ENCODE measurements at places on chromosomes 3 and 15.

- peak; percentile 91 for DNase-seq
Measured at GRCh38 chr15:76340198-76340802, 3.7 kb downstream of the ISL2 start.

DNA sequence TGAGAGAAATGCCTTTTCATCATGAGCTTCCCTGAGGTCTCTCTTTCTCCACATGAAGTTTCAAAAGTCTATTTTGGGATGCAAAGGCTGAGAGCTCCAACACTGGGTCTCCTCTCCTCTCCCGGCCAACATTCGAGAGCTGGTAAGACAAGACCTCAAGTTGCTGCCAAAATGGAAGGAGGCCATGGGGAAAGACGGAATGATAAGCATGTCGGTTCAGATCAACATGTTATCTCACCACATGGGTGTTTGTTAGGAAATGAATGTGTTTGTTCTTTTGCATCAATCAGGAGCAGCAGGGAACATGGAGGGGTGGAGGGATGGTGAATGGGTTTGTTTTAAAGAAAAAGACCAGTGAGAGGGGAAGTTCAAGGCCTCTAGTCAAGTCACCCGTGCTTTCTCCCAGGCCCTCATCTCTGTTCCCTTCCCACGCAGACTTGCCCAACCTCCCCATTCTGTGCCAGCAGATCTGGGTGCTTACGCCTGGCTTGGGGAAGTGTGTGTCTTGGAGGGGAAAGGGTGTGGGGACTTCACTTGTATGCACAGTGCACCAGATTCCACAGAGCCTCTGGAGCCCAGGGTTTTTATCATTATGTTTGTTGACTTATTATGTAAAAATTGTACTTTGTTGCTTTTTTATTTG is 23.5 kb upstream of the ATP10A start:
- no peak for DNase-seq

DNA sequence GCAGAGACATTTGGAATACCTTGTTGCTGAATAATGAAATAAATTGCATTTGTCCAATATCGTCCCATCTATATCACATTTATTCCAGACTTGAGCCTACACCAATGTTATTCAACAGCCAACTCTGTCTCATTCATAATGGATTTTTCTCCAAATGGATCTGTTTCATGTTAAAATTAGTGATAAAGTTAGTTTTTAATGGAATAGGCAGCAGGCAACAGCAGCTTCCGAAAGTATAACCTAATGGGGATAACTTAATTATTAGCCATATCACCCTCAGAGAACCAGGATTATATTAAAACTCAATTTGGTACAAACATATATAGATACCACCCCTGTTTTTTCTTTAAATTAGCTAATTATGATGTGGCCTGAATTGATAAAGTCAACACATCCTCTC is 86.5 kb upstream of the ICE2 start:
- no peak for DNase-seq

GRCh38 chr3:135964160-135964955 is 1.2 kb upstream of the PPP2R3A start:
- DNase-seq: peak; percentile 9

DNA sequence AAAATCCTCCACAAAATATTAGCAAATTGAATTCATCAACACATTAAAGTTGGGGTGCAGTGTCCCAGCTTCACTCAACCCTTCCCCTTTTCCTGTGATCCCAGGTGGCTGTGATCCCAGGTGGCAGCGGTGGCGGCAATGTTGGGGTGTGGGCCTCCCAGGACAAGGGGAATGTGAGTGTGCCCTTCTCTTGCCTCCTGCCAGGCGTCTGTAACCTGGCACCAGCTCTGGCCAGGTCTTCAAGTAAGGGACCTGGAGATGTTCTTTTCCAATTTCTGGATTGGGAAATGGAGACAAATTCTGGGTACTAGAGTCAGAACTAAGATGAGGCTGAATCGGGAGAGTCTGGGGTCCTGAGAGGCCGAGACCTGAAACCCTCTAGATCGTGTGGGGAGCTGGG is 20.1 kb downstream of the GOLGA6A start:
- no peak for DNase-seq

GRCh38 chr3:142963516-142964448 is at the start of gene PAQR9:
Gene PAQR9, minus strand, starts transcription at chr3:142963674. Its CDS starts 338 bp downstream, at chr3:142963336.
- DNase-seq: peak; percentile 85

GRCh38 chr3:131242201-131242600 is 139.4 kb upstream of the NUDT16 start:
- DNase-seq: no peak

DNA sequence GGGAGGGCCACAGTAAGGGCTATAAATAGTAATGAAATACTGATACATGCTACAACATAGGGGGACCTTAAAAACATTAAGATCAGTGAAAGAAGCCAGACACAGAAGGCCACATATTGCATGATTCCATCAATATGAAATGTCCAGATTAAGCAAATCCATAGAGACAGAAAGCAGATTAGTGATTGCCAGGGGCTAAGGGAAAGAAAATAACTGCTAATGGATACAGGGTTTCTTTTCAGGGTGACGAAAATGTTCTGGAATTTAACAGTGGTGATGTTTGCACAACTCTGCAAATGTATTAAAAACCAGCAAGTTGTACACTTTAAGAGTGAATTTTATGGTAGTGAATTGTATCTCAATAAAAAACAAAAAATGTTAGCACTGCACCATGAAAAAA is 37.0 kb downstream of the PIK3R4 start:
- no peak for DNase-seq

GRCh38 chr3:147318900-147319299 is 87.4 kb downstream of the ZIC4 start:
- no peak for DNase-seq

GRCh38 chr3:102885289-102885688 is 450.5 kb downstream of the ZPLD1 start:
- DNase-seq: no peak

- no peak for DNase-seq
Measured at GRCh38 chr3:151107701-151108100, 22.2 kb downstream of the MED12L start.

- DNase-seq: no peak
Measured at GRCh38 chr3:147836330-147836729, 427.2 kb downstream of the ZIC1 start.

- no peak for DNase-seq
Measured at GRCh38 chr15:98484914-98485313, 163.4 kb upstream of the IGF1R start.

DNA sequence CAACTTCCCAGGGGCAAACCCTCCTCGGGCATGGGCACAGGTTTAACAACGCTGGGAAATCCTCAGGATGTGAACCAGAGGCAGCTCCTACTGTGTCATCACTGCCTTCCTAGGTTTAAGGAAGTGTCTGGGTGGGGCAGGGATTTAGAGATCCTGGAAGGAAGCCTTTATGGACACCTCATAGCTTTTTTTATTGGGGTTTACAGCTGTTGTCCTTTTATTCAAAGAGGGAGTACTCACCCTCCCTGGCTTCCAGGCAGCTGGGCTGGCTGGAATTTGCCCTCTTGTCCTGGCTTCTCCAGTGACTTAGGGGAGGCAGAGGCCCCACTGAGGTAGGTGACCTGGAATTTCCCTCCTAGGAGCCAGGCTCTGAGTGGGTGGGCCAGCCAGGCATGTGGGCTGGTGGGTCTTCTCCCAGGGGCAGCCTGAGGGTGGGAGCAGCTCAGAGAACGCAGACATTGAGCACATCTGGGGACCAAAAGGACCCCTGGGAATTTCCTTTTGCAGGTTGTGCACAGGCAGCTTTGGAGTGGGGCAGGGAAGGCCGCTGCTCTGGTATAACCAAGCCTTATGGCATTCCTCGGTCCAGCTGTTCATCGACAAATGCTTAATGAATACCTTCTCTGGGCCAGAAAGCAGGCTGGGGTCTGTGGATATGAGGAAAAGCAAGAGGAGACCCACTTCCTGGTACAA is 13.5 kb upstream of the FAM3D start:
- DNase-seq: no peak

- DNase-seq: no peak
Measured at GRCh38 chr3:162302983-162303624, 806.5 kb downstream of the OTOL1 start.

DNA sequence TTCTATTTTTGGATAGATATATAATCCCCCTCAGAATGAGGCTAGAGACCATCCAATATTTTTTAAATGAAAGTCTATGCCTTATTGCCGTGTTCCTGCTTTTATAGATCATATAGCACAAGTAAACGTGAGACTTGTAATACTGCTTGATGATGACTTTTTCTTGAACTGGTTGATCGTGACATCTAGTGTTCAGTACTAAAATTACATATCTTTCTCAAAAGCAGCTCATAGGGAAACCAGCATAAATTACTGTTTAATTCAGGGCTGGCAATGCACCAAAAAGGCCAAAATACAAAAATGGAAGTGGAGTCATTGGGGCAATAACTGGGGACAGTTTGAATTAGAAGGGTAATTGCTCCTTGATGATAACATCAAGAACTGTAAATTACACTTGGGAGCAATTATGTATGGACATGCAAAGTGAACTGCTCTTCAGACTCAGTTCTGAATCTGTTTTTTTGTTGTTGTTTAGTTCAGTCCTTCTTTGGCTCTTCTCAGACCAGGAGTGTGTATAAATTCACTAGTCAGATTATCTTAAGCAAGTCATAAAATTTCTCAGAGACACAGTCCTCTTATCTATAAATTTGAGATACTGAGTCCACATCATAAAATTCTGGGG is 325.3 kb downstream of the THSD4 start:
- peak; percentile 47 for DNase-seq

GRCh38 chr3:12909710-12910109 is 68.3 kb upstream of the RPL32 start:
- no peak for DNase-seq

GRCh38 chr3:77571971-77572715 is 532.2 kb downstream of the ROBO2 start:
- DNase-seq: no peak

DNA sequence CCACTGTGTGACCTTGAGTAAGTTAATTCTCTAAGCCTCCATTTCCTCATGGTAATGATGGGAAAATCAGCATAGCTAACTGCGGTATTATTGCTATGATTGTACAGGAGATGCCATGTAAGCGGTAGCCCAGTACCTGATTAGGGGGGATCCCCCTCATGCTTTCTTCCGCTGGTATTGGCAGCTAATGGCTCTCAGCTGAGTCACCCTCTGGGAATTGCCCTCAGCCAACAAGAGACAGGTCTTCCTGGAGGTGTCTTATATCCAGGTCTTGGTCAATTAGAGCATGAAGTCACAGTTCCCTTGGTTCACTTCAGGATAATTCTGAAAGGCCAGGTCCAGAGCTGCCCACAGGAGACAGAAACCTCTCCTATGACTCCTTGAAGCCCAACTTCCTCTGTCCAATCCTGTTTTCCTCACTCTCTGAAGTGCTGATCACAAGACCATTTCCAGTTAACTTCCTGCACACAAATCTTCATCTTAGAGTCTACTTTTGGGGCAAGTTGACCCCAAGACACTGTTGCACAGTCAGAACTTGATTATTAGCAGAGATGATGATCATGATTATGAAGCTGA is 724.7 kb upstream of the ZNF385D start:
- DNase-seq: no peak

GRCh38 chr3:40137591-40138295 is 171.8 kb upstream of the EIF1B start:
- no peak for DNase-seq

DNA sequence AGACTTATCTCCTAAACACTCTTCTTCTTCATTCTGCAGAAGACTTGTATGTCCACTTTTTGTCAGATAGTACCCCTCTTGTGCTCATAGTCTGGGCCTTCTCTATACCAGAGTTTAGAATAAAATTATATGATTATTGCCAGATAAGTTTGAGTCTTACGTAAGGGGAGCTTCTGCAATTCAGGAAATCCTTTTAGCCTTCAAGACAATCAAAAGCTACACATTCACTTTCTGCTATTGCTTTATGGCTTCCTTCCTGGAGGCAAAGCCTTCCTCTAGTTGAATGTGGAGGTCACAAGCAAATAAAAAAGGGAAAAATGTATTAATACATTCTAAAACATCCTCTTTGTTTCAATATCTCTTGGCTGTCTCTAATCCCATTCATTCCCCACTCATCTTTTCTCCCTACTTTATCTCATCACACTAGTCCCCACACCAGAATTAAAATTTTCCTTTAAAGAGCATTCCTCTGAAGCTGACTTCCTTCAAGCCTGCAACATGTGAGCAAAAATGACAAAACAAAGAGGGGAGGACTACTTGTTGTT is 186.8 kb downstream of the CPNE4 start:
- no peak for DNase-seq

DNA sequence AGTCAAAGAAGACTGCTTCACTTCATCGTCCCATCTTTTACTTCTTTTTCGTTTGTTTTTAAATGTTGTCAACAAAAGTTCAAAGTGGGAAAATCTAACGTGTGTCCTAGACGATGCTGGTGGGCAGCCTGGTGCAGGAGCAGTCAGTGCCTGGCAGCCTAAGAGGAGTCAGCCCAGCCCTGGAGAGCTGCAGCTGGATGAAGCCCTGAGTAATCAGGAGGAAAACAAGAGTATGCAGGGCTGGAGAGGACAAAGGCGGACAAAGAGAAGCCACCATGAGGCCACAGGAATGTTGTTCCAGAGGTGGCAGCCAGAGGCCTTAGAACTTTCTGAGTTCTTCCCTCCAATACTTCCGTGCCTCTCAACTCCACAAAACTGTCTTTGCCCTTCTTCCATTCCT is 5.7 kb downstream of the ADAMTS17 start:
- DNase-seq: no peak

DNA sequence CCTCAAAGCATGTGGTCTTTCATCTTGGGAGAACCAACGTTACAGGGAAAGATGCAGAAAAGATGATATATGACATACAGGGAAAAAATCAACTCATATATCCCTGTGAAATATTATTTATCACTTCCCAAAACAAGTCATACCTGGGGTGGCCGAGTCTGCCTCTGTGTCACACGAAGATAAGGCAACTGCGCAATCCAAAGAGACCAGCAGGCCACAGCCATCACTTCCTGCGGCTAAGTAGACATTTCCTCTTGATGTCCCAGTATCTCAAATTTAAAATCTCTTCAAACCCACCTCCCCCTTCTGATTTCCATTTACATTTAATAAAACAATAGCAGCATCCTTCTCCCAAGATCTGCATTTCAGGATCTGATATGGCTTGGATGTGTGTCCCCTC is 71.5 kb downstream of the IGF2BP2 start:
- DNase-seq: no peak

- no peak for DNase-seq
Measured at GRCh38 chr3:21729888-21730459, 21.0 kb downstream of the ZNF385D start.

- peak; percentile 63 for DNase-seq
Measured at GRCh38 chr3:50412231-50412754, 53.0 kb upstream of the TMEM115 start.

GRCh38 chr3:167728632-167729323 is 5.9 kb downstream of the PDCD10 start:
- no peak for DNase-seq

DNA sequence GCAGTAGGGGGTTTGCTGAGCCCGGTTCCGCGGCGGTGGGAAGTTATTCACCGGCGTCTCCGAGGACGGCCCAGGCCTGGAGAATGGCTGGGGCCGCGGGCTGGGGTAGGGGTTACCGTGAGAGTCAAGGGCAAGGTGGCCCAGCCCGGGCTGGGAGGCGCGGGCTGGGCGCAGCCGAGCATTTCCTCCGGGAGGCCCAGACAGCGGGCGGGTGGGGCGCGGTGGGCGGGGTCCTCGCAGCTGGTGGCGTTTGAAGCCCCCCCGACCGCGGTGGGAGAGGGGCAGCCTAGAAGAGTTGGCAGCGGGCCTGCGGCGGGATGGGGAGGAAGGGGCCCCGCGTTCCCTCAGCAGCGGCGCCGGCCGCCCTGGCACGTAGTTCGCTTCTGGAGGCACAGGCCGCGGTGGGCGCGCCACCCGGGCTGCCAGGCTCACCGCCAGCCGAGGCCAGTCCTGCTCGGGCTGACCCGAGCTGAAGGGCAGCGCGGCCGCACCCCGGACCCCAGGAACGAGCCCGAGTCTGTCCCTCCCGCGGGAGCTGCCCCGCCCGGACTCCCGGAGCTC is 960 bp upstream of the KLF13 start:
- no peak for DNase-seq

- DNase-seq: no peak
Measured at GRCh38 chr3:142272200-142272891, 47.0 kb upstream of the GK5 start.
